ENCODE measurements at places on chromosomes 3 and 15. TPM values are rescaled to one million over a fixed set of nuclear protein-coding genes. Genes with fewer than 3 reads are reported as not detected.

The MUC20 gene
- not detected for total RNA-seq

The RTP1 gene
- total RNA-seq = not detected

The PRSS50 gene
- total RNA-seq = not detected

The ITGA11 gene
- 0.14 TPM for total RNA-seq

The TM4SF4 gene
- total RNA-seq = not detected

The ATP8B4 gene
- total RNA-seq = not detected

The THSD4 gene
- 19.3 TPM for total RNA-seq

The RHOV gene
- not detected for total RNA-seq

The KBTBD13 gene
- total RNA-seq = not detected

The TRAT1 gene
- not detected for total RNA-seq

The KIF15 gene
- 21.1 TPM for total RNA-seq

The CYP11A1 gene
- not detected for total RNA-seq

The B2M gene
- total RNA-seq = 2,058 TPM

All from thoracic aorta endothelial cell (primary cell).